ENCODE measurements at places on chromosomes 7 and 10.

- no peak for DNase-seq
Observed at GRCh38 chr10:34697351-34698247, 117.5 kb downstream of the PARD3 start.

DNA sequence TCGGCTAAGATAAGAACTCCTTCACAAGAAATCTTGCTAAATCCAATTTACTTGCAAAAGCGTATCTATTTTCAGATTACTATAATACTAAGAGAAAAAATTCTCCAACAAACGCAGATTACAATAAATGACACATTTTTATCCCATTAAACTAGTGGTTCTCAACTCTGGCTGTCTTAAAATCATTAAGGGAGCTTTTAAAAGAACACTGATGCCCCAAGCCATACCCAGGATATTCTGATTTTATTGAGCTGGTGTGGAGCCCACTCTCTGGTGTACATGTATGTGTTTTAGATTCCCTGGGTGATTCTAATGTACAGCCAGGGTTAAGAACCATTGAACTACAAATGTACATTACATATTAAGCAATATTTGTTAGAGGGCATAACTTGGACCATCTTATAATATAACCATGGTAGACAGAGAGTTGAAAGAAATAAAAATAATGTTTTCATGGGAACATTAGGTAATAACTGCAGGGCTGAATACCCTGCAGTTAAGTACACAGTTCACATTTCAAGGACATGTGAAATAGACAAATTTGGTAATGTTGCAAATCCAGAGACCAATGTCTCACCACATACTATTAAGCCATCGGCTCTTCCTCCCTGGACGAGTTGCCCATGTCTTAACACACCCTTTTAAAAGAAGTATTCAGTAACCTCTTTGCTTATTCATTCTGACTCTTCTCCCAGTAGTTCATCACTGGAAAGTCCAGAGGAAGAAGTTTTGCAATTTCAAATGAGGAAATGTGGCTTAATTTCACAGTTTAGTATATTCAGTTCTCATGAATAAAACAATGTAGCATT lies 6.2 kb downstream of the GSAP start:
- DNase-seq = peak; percentile 77

- DNase-seq = no peak
Observed at GRCh38 chr7:111408724-111409123, 153.6 kb downstream of the IMMP2L start.

DNA sequence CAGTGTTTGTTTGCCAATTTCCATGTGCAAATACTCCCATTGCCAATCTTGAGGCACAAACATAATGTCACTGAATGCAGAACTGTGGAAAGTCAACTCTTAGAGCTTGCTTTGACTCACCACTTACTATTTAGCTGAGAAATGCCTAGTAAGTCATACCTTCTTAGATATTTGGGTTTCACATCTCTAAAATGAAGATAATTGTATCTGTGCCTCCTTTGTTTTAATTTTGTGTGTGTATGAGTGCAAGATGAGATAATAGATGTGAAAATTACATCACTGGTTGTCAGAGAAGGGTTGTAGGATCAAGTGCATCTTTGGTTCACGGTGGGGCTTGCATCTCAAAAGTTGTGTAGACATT lies 407.5 kb downstream of the INHBA start:
- DNase-seq = no peak

- DNase-seq = no peak
Observed at GRCh38 chr10:31143331-31143935, 111.8 kb upstream of the ZNF438 start.

DNA sequence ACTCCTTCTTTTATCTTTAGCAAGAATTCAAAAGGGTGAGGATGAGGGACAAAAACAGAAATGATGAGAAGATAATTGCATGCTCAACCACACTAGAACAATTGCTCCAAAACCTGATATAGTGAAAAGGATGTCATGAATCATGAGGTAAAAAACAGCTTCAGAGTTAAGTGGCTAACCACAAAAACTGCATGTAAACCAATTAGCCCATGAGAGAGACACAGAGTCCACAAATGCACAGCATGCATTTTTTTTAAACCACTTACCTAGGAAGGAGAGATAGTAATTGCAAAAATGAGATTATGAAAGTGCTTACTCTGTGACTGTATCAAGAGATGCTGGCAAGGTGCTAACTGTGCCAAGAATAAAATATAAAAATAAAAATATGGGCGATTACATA lies 132.9 kb downstream of the MBL2 start:
- no peak for DNase-seq

DNA sequence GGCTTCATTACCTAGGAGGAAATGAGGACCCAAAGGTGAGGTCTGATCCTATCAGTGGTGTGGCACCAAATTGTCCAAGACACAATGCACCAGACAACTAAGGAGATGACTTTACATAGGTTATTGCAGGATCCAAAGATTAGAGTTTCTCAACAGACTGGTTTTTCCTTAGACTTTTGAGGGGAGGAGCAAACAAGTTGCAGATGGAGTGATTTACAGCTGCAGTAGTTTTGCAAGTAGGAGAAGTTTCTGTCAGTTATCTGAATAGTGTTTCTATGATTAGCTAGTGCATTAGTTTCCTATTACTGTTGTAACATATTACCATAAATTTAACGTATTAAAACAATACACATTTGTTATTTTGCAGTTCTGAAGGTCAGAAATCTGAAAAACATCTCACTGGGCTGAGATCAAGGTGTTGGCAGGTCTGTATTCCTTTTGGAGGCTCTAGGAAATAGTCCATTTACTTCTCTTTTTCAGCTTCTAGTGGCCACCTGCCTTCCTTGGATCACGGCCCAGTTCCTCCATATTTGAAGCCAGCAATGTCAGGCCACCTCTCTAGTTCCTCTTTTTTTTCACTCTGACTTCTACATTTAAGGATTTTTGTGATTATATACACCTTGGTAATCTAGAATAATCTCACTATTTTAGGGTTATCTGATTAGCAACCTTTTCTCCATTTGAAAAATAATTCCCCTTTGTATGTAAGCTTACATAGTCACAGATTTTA lies 994.9 kb downstream of the REEP3 start:
- DNase-seq = no peak

Data from adipocyte (in vitro differentiated cells).